Kidney (tissue), 22 donors: ENCODE measurements at places on chromosomes 7 and 10. TPM values are rescaled to one million over a fixed set of nuclear protein-coding genes. Genes with fewer than 3 reads are reported as not detected.

The ANKRD7 gene
- total RNA-seq, result 3.0 TPM

GRCh38 chr10:102299873-102300272 lies 54.5 kb downstream of the GBF1 start:
- H3K27me3 ChIP-seq, result no peaks in the 10 kb centered on the region
- no peak for DNase-seq
- H3K27ac ChIP-seq, result peak overlapping the region; percentile 11

DNA sequence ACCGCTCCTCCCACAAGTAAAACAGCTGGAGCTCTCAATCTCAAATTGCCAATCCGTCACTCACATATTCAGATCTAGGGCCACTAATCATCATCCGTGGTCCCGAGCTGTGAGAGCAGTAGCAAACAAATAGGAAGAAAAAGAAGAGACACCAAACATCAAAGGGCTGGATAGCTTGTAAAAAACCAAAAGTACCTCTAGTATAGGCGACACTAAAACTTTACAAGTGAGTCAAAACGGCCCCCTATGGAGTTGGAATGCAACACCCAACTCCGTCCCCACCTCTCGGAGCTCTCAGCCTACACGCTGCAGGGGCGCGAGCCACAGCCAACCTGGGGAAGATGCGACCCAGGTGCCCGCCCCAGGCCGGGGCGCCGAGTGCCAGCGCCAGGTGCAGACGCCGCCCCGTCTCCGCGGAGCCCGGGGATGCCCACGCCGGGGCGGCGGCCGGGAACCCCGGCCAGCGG lies 581 bp downstream of the FAM3C start:
- peak overlapping the region; percentile 80 for H3K27ac ChIP-seq
- H3K4me3 ChIP-seq, result peak overlapping the region; percentile 88
- no peak for DNase-seq
- peaks cover 3% of the 10 kb centered on the region for H3K4me1 ChIP-seq
- no peaks in the 10 kb centered on the region for H3K36me3 ChIP-seq

DNA sequence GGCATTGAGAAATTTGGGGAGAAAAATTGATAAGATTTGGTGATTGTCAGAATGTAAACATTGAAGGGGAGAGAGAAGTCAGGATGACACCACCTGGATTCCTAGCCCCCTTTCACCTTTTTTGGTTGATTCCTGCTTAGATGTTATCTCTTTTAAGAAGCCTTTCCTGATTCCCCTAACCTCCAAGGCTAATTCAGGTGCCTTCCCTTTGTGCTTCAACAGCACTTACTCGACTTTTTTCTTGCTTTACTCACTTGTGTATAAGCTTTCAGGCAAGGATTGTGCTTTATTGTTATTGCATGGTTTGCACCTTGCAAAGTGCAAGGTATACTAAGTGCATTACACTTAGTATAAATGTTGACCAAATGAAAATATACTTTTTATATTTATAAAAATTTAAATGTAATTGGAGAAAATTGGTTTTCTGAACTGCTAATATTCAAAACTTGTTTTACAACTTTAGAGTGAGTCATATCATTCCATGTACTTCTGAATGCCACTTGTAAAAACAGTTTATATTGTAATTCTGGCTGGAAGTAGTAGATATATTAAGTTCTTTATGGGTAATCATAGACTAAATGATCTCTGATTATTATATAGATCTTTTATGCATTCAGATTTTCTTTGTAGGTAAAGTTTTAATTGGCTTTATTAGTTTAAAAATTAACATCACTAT lies 13.2 kb downstream of the SHOC2 start:
- no peaks in the 10 kb centered on the region for H3K36me3 ChIP-seq
- H3K27me3 ChIP-seq, result no peaks in the 10 kb centered on the region
- no peak overlapping the region for H3K4me3 ChIP-seq
- H3K4me1 ChIP-seq, result no peaks in the 10 kb centered on the region
- no peak for DNase-seq

GRCh38 chr10:72525277-72525676 lies 100.6 kb downstream of the MICU1 start:
- no peaks in the 10 kb centered on the region for H3K4me1 ChIP-seq
- H3K27ac ChIP-seq, result no peak overlapping the region
- no peak overlapping the region for H3K4me3 ChIP-seq
- DNase-seq, result peak; percentile 24

DNA sequence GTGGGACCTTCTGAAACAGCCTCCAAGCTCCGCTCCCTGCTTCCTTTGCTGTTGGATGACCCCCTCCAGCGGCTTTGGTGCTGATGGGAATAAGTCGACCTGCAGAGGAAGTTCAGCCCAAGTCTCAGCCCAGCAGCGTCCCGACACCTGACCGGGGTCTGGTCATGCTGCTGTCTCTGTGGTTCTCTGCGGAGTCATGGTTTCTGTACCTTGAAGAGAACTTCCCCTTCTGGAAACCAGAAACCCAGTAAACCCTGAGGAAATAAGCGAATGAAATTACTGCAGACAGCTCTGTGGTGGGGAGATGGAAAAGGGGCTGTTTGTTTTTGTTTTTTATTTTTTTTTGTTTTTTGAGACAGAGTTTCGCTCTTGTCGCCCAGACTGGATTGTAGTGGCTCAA lies 18.3 kb upstream of the ZNF12 start:
- no peaks in the 10 kb centered on the region for H3K4me1 ChIP-seq
- no peak overlapping the region for H3K4me3 ChIP-seq
- H3K27me3 ChIP-seq, result no peaks in the 10 kb centered on the region
- H3K36me3 ChIP-seq, result no peaks in the 10 kb centered on the region
- DNase-seq, result no peak
- H3K27ac ChIP-seq, result no peak overlapping the region

- H3K36me3 ChIP-seq, result no peaks in the 10 kb centered on the region
- H3K27ac ChIP-seq, result no peak overlapping the region
Observed at GRCh38 chr10:48273741-48274140, 755 bp downstream of the FRMPD2 start.

DNA sequence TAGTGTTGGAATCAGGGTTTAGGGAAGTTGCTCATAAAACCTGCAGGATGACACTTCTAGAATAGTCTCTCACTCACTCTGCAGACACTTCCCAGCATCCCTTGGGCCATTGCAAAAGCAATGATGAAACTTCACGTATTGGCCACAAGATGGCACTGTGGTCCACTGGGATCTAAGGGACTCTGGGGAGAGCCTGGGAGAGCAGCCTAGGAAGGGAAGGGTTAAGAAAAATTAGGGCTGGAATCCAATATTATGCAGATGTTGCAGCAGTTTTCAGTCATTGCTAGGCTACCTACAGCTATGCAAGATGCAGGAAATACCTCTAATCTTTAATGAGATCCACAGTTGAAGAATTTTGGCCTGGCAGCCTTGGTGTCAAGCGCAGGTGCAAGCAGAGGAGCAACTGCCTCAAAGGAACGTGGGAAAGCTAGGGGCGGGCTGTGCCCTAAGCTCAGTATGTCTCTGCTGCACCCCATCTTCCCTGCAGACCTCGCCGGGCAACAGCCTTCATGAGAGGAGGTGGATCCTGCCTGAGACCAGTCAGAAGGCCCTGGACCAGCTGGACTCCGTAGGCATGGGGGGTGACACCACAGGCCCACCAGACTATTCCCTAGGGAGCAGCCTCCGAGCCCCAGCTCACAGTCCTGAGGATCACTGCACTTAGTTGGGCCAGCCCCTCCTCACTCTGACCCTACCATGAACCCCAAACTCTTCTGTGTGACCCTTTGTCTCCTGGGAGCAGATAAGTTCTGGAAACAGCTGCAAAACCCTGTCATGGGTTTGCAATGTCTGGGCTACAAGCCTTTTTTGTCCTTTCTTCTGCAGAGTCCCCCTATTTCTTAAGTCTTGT lies 127.9 kb upstream of the PRSS58 start:
- DNase-seq, result peak; percentile 76
- H3K4me1 ChIP-seq, result peaks cover 5% of the 10 kb centered on the region
- no peak overlapping the region for H3K4me3 ChIP-seq
- H3K27ac ChIP-seq, result no peak overlapping the region
